ENCODE measurements at places on chromosomes 2 and 18.

DNA sequence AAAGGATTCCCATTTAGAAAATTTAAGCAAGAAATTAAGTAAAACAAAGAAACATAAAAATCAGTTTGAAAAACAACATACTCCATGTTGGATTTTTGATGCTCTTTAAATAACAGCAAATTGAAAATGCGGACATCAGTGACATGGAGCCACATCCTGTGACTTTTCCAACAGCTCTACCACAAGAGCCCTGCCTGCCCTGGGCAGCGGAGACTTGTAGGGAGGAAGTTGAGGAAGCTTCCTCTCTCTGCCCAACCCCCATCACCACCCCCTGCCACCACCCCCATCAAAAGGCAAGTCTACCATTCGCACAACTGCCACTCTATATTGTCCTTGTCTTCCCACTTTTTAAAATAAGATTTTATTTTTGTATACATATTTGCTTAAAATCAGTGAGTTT, 32.8 kb upstream of the DAPL1 start:
- DNase-seq = no peak

DNA sequence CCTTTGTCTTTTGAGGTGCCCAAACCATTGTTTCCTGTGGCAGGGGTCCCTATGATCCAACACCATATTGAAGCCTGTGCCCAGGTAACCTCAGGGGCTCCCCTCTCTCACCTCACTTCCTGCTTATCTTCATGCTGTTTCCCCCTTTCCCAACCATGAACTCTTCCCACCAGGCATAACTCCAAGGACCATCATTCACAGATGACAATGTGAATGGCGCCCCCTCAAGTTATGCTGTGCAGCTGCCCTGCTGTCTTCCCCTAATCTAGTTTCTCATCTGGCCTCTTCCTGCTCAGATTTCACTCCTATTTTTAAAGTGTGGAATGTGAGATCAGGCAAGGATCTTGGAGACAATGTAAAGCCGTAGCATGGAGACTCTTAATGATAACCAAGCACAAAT, 1.4 kb downstream of the GMPPA start:
- peak; percentile 40 for DNase-seq

DNA sequence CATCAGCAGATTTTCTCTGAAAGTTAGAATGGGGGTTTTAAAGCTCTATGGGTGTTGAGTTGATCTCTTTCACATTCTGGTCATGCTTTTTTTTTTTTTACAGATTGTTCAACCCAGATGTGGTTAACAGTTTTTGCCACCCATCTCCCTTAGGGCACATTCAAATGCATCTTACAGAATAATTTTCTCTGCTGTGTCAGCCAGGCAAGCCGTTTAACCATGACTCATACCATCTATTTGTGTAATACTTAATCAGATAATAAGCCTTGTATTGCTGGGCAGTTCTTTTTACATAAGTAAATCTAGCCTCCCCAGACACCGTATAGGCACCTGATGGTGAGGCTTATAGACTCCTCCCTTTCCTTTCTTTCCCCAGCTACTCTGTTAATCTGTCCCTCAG, 62.0 kb downstream of the TGIF1 start:
- DNase-seq = peak; percentile 92

DNA sequence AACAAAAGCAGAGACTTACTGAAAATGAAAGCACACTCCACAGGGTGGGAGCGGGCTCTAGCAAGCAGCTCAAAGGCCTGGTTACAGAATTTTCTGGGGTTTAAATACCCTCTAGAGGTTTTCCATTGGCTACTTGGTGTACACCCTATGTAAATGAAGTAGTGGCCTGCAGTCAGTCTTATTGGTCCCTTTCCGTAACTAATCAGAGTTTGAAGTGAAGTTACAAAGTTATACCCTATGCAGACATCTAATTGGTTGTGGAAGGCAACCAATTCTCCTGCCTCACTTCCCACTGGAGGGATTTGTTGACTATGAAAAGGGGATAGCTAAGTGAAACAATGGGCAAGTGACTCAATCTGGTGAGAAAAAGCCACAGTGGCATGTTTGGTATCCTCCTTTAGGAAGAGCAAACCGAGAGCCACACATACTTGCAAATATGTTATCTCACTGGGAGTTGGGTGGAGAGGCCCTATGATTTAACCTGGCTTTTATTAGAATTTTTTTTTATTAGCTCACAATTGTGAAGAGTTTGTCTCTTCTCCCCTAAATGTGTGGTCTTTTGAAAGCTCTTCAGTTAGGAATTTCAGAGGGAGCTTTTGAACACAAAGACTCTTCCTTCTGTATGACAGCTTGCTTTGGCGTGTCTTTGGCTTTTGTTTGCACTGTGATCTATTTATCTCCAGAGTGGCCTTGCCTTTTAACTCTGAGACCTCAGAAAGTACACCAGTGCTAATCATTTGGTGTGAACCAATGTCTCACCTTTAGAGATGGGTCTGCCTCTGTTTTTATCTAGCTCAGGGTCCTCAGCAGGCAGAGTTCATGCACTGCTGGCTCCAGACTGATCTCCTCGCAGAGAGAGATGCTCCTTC, 69.6 kb downstream of the MAP4K4 start:
- DNase-seq = peak; percentile 37

GRCh38 chr2:174125090-174125489, 123.2 kb downstream of the OLA1 start:
- no peak for DNase-seq

DNA sequence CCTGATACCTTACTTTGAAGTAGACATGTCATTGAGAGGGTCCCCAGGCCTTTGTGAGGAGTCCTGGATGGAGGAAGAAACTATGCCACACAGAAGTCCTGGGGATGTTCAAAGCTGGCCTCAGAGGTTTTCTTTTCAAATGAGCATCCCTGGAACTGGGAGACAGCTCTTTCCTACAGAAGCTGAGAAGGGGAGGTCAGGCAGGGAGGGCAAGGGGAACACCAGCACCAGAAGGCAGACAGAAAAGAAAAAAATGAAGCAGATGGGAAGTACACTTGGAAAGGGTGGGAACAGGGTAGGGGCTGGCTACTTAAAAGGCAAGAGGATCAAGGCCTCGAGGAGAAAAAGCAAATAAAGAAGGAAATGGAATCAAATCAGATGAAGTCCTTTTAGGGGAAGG, 120.0 kb downstream of the FMNL2 start:
- DNase-seq = no peak

DNA sequence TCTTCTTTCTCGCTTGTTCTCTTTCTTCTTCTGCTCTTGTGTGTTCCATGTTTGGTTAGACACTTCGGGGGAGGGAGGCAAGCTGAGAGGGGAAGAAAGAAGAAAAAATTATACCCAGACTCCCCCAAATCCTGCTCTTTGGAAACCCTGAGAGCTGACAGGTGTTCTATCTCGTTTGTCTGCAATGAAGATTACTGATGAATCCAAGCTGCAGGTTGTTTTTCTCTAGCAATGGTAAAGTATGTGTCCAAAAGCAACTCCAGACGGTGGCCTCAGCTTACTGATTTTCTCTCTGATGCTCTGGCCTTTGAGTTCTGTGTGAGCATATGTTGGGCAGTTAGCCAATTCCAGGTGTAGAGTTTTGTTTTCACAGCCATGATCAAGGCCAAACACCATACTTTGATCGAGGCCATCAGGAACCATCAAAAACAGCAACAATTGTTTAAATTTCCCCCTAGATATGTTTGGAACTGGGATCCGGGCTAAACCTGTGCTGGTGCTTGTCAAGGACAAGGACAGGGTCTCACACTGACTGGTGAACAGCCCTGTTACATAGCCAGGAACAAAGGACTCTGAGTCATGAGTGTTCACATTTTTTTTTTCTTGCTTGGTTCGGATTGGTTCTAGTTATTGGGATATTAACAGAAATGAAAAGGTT, 142.0 kb downstream of the PRKCE start:
- DNase-seq = no peak

DNA sequence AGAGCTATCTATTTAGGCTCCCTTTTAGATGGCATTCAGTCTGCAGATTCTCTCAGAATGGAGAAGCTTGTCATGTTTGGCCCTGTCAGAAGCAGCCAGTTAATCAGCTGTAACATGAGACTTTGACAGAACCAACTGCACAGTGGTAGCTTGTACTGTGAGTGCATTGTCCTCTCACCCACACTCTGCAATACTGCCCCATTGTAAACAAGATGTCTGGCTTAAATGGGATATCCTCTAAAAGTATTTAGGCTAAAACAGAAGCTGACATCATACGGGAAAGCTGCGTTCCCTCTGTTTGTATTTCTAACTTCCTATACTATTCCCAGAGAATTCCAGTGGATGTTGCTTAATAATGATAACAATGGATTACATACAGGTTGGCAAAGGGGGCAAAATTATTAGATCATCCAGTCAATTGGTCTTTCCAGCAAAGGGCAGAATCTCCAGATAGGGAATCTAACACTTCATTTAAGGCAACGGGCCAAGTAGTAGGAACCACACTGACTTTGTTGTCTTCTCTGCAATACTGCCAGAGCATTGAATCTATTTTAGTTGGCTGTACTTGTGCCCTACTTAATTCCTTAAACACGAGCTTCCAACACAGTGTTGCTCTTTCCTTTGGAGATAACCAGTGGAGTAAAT, 15.4 kb upstream of the STAT4 start:
- no peak for DNase-seq

DNA sequence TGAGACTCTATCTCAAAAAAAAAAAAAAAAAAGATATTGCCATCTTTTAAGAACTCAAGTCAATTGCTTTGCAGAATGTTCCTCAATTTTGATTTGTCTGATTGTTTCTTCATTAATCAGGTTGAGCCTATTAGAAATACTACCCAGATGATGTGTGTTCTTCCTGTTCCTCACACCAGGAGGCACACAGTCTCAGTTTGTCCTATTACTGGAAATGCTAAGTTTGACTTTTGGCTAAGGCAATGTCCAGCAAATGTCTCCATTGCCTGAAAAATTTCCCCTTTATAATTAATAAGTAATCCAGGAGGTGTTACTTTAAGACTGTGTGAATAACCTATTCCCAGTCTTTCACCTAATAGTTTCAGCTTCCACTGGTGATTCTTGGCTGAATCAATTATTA, 28.4 kb downstream of the BOLA3 start:
- peak; percentile 24 for DNase-seq

DNA sequence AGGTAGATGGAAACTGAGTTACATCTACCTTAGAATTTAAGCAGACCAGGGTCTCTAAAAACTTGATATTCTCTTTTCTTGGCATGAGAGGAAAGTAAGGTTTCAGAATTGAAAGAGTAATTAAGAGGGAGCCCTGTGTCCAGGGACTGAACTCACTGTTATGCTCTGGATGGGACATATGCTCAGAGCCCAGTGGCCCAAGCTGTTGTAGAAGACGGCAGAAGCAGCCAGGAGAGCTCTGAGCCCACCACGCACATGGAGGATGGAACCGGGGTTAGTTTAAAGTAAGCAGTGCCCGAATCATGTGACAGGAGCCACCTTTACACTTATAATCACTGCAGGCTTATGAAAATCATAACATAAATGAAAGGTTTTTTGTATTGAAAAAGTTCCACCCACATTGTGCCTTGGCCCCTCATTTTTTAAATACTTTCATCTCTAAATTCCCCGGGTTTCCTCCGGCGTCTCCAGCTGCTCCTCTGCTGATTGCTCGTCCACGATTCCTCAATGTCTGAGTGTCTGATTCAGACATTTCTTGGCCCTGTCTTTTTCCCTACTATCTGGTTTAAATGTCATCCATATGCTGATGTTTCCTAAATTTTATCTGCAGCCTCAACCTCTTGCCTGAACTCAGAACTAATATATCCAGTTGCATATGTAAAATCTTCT, 36.1 kb upstream of the SPTBN1 start:
- DNase-seq = no peak

- DNase-seq = no peak
These were observed 784.9 kb downstream of the EPHA4 start for GRCh38 chr2:220787251-220787650.

GRCh38 chr18:43248610-43249249, 28.6 kb downstream of the SYT4 start:
- no peak for DNase-seq

DNA sequence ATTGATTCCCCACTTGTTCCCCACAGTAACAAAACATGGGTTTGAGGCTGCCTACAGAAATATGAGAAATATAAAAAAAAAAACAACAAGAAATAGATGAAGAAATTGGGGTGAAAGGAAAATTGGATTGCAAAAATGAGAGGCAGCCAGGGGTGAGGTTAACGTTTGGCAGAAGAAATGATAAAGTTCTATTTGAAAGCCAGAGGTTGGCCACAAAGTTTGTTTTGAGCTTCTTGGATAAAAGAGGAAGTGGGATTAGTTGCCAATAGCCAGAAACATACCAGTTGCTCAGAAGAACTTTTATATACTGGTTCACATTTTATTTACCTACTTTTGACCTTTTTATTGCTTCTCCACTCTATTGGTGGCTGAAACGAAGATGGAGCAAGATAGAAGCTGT, 67.5 kb downstream of the FASTKD2 start:
- peak; percentile 85 for DNase-seq

DNA sequence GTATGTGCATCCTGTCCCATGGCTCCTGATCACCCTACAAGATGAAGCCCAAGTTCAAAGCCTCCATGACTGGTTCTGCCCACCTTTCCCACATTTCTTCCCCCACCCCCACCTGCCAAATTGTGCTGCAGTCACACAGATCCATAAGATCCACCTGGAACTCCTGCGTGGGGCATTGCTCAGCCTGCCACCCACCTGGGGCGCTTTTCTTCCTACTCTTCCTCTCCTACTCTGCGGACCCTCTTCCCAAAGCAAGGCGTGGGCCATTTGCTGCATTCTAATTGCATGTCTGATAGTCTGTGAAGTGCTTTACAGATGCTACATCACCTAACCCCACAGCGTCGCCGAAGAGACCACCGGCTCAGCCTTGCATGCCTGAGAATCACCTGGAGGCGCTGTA, 402.4 kb upstream of the ID2 start:
- no peak for DNase-seq

DNA sequence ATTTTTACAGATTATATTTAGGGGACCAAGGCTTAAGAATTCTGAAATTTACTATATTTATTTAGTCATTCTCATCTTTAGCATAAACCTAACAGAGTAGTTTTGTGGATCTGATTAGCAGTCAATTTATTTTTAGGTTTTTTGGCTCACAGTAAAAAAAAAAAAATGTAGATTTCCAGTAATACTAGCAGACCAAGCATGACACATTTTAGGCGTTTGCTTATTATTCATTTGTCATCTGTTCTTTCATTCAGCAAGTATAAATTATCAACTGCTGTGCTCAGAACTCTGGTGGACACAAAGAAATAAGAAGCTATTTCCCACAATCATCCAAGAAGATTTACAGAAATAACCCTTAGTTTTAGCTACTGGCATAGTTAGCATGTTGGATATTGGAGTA, 20.6 kb downstream of the PDE1A start:
- DNase-seq = no peak

DNA sequence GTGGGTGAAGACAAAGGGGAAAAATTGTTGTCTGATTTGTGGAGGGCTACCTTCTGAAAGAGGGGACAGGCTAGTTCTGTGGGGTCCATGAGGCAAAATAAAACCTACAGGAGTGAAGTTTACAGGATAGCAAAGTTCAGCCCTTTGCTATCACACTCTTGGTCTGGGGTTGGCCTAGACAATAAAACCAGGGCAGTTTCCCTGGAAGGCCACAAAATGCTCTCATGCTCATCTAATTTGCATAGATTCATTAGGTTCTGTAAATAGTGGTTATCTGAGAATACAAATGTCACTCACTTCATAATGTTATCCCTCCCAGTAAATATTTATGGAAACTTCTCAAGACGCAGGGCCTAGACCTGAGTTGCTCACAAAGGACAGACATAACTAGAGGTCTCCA, 63.6 kb downstream of the INSIG2 start:
- DNase-seq = no peak
